CD4-positive, alpha-beta T cell treated with Interleukin-6 at 100 ng/mL for 8 hours (primary cell): ENCODE measurements at places on chromosomes 11 and 22.

- DNase-seq: no peak
These were observed 61.8 kb upstream of the UBASH3B start for GRCh38 chr11:122593473-122594420.

- no peak for DNase-seq
These were observed 453.1 kb downstream of the SOX6 start for GRCh38 chr11:15903246-15903645.

- DNase-seq: no peak
These were observed 4.0 kb downstream of the JAM3 start for GRCh38 chr11:134072844-134073243.

GRCh38 chr22:29313126-29313575, 2.3 kb downstream of the RASL10A start:
- no peak for DNase-seq

DNA sequence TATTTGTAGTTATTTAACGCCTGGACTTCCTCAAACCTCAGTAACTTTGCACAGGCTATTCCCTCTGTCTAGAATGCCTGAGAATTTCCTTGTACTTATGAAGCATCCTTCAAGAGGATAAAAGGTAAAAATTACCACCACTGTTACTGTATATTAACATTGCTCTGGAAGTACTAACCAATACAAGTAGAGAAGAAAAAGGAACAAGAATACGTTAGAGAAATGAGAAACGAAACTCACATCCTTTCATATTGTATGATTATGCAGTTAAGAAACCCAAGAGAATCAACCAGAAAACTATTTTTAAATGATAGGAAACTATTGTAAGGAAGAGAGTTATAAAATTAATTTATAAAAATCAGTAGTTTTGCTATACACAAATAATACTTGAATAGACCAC, 48.2 kb upstream of the OR5P2 start:
- no peak for DNase-seq

GRCh38 chr11:70377645-70378044, 20.7 kb upstream of the CTTN start:
- DNase-seq: no peak

GRCh38 chr22:44080936-44081861, 57.1 kb downstream of the PARVB start:
- DNase-seq: peak; percentile 64

DNA sequence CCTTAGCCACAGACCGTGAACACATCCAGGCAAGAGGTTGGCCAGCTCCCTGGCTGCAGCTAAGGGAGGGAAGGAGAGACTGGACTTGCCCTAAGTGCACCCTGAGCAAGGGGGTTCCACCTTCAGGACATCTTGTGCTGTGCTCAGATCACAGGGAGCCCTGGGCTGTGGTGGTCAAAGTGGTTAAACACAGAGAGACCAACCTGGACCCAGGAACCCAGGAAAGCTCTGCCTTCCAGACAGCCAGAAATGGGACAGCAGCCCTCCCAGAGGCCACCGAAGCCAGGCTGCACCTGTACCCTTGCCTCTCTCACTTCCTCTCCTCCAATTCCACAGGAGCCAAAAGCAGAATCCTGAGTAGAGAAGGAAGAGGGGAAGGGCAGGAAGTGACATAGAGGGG, 105.2 kb upstream of the TMEM45B start:
- DNase-seq: no peak

DNA sequence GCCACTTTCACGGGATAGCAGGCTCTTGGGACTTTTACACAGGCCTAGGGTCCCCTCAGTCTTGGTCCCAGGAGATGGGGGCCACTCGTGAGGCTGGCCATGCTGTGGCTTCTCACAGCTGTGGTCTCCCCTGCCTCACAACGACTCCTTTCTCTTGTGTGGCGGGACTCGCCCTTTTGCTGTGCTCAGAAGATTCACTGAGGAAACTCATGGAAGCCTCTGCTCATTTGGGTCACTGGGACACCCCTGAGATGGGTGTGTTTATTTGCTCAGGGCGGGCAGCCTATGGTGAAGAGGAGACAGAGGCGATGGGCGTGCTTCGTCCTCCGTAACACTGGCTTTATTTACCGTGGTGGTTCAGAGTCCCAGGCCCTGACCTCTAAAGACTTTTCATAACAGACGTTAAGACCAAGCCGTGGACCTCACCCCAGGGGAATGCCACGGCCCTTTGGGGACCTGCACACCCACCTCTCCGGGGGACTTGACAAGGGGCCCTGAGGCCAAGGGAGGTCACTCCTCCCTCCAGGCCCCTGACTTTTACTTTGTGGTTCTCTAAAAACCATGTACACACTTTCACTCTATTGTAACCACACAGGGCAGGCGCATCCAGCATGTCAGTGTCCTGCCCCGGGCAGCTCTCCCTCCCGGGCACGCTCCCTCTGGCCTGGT, 15.5 kb downstream of the TEF start:
- no peak for DNase-seq

DNA sequence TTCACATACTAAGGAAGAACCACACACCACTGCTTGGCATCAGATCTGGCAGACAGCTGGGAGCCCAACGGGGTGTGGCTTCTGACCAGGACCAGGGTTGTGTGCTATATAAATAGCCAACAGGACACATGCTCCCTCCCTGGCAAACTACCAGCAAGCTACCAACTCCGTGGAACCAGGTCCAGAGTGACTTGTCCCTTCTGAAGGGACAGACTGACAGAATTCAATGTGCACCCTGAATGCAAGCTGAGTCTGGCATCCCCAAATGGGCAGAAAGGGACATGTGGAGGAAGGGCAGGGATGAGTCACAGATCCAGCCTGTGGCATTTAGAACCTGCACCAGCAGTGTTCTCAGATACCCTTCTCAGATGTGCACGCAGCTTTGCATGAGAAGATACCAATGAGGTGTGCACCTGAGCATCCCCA, 92.9 kb downstream of the MICAL3 start:
- DNase-seq: no peak

DNA sequence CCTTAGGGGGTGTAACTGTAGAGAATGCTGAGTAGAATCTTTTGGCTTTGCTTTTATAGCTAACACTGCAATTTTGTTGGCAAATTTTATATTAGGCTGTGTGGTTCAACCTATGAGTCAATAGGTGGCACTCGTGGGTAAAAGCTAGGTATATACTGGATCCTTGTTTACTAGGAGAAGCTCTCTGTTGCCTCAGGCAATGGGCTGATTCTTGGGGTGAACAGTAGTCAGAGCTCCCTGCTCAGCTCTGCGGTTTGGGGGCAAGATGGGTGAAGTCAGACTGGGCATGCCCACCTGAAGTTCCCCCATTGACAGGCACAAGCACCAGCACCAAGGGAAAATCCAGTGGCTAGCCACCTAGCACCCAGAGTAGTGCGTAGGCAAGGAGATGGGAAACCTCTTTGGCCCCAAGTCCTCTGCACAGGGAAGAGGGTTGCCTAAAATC, 238.7 kb downstream of the FAM181B start:
- DNase-seq: no peak

DNA sequence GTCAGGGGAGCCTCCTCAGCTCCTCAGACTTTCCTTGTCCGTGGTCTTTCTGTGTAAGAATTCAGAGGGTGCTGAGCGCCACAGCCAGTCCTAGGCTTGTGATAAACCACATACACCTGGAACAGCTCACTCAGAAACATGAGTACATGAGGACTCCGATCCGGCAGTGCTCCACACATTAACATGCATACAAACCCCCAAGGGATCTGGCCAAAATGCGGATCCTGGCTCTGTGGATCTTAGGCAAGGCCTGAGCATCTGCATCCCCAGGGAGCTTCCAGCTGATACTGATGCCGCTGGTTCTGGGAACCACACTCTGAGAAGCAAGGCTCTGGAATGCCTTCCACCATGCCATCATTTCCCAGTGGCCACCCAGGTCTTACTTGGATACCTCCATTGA, 20.6 kb upstream of the OPCML start:
- DNase-seq: no peak

DNA sequence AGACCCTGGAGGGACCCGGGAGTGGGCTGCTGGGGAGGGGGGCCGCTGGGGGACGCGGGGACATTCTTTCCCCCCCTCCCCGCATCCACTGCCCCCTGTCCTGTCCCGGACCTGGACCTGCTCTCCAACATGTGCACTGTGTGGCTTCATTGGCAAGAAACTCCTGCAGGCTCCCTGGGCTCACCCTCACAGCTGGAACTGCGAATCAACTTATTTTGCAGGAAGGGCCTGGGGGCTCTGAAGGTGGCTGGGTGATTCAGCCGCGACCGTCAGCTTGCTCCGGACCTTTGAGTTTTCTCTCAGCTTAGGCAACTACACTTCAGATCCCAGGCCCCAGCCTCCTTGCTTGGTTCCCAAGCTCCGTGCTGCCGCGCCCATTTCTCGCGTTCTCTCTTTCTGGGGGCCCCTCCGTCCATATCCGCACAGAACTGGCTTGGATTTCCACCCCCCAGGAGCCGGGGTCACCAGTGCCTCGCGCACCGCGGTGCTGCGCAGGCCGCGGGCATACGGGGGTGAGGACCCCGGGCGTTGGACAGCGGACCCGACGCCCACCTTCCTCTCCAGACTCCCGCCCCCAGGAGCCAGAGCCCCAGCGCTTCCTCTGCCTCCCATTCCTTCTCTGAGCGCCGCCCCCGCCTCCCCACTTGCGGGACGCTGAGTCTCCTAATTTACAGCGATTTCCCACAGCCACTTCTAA, 471 bp upstream of the AHNAK start:
- DNase-seq: no peak

DNA sequence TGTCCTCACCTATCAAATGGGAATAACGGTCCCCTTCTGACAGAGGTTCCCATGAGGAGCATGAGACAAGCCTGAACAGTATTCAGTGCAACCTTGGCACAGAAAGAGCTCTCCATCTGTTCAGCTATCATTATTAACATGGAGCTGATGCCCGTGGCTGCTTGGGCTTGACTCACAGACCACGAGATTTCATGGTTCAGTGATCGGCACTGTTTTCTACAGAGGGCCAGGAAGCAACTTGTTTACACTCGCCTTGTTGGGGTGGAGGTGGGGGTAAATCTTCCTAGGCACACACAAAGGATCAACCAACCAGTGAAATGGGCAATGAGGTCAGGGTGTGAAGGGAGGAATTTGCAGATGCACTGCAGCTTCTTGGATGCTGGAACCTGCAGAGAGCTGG, 88.2 kb downstream of the CWC15 start:
- no peak for DNase-seq

GRCh38 chr11:19772480-19772879, 59.8 kb downstream of the NAV2 start:
- DNase-seq: no peak

GRCh38 chr22:50399751-50400331, 56.7 kb downstream of the PPP6R2 start:
- no peak for DNase-seq

- DNase-seq: no peak
These were observed 60.1 kb downstream of the DCUN1D5 start for GRCh38 chr11:103031834-103032233.

DNA sequence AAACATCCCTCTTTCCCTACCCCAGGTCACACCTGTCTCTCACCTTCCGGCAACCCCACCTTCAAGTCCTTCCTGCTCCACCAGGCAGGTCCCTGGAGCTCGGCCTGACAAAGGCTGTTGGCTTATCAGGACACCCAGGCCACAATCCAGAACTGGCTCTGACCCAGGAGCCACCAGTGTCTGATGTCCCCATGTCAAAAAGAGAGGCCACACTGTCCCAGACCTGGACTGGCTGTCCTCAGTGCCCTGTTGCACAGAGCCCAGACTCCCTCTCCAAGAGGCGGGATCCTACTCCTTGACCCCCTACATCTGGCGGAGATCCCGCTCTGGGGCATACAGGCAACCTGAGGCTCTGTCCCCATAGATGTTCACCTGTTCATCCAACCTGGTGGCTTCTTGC, 116.0 kb downstream of the MN1 start:
- no peak for DNase-seq

GRCh38 chr11:35247863-35248262, 108.9 kb downstream of the CD44 start:
- peak; percentile 44 for DNase-seq

GRCh38 chr22:35638410-35638809, 9.8 kb upstream of the APOL6 start:
- no peak for DNase-seq

DNA sequence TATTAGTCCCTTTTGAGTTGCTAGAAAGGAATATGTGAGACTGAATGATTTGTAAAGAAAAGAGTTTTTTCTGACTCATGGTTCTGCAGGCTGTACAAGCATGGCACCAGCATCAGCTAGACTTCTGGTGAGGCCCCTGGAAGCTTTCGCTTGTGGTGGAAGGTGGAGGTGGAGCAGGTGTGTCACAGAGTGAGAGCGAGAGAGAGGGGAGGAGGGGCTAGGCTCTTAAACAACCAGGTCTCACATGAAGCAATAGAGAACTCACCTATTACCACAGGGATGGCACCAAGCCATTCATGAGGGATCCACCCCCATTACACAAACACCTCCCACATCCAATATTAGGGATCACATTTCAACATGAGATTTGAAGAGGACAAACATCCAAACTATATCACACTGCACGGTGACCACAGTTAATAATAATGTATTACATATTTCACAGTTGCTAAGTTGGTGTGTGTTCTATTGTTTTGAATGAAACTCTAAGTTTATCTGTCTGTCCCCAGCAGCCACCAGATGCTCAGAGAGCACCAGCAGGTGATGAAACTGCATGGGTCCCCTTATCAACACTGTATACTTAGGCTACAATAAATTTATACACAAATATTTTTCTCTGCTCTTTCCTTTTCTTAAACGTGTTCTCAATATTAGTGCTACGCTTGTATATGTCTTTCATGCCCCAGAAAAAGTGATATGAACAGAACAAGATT, 14.1 kb downstream of the ZFP91 start:
- no peak for DNase-seq

- no peak for DNase-seq
These were observed 12.7 kb downstream of the TMEM41B start for GRCh38 chr11:9301720-9302119.

- no peak for DNase-seq
These were observed 4.3 kb downstream of the CBX7 start for GRCh38 chr22:39148026-39148726.

- no peak for DNase-seq
These were observed 24.5 kb upstream of the CACNG2 start for GRCh38 chr22:36727927-36728488.

DNA sequence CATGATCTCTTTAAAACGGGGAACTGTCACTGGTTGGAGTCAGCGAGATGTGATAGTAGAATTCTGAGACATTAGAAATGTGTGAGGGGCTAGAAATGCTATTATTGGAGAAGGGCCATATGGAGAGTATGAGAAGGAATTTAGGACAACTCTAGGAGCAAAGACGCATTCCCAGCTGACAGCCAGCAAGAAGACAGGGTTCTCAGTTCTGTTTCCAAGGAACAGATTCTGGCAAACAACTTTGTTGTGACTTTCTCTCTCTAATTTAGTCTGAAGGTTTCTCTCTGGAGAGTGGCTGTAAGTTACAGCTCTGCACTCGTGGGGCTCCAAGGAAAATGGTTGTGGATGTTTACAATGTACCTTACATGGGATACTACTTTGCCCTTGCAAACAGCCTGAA, 876.3 kb downstream of the FAM181B start:
- no peak for DNase-seq
